CD4-positive, alpha-beta T cell (primary cell): ENCODE measurements at places on chromosomes 3 and 15.
A peak's percentile ranks its signal among the peaks of the same experiment; 100 is the strongest.

GRCh38 chr3:144263706-144264105 lies 292.1 kb downstream of the DIPK2A start:
- no peak for DNase-seq

GRCh38 chr3:125059488-125060245 lies 3.9 kb upstream of the HEG1 start:
- no peak for DNase-seq

DNA sequence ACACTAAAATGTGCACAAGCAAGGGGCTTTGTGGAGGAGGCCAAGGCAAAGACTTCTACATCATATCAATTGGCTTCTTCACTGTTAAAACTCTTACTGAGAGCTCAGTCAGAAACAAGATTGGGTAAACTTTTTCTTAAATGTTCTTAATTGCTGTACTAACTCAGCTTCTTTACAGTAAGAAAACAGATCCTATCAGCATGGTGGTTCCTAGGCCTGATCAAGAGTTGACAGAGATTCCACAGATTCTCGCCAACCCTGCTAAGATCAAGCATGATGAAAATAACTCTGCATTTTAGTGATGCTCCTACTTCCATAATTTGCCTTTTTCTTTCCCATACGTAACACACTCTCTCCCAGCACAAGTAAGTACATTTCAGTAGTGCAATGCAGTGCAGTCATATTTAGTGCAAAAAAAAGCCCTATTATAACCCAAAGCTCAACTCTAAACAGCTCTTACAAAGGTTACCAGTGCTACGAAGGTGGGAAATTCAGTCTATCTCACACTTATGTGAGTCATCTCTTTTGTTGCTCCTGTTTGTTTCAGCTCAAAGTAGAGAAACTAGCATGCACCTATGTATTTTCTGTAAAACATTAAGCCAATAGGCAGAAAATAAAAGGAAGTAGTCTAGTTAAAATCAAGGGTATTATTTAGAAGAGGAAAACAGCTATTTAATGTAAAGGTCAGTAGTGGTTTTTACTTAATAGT lies 29.9 kb downstream of the TIGIT start:
- no peak for DNase-seq

GRCh38 chr3:49759226-49759625 lies 27.1 kb downstream of the IP6K1 start:
- DNase-seq = no peak

GRCh38 chr3:158233791-158234190 lies 123.9 kb downstream of the RSRC1 start:
- no peak for DNase-seq

- DNase-seq = no peak
These were observed 80.3 kb downstream of the PEX5L start for GRCh38 chr3:179956416-179956830.

DNA sequence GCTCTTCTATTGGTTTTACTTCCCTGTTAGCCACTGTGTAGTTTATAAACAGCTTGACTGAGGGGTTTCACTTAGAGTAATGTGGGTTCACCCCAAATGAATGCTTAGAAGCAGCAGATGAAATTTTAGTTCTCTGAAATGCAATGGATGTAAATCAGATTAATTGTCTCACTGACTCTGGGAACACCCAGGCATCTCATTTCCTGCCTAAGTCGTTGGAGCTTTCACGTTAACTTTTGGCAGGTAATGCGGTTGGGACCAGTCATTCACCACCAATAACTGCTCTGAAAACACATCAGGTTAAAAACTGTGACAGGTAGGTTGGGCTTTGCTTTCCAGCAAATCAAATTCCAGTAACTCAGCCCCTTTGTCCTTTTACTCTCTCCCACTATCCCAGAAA lies 775.4 kb downstream of the NTRK3 start:
- DNase-seq = no peak

DNA sequence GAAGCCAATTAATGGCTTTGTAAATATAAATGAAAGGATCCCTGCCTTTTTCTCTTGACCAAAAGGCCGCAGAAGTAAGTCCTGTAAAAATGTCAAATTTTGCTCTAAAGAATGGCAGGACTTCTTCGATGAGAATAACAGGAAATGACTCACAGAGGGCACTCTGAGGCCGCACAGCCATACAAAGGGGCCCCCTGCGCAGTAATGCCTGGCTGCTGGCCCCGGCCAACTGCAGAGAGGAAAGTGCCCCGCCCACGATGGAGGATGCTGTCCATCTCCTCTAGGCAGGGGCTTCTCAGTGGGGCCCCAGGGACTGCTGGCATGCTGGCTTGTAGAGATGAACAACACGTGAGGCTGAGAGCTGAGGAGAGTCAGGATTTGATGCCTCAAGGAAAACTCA lies 18.1 kb upstream of the SCN10A start:
- DNase-seq = peak; percentile 16

GRCh38 chr3:126342991-126343648 lies 14.1 kb downstream of the KLF15 start:
- no peak for DNase-seq

GRCh38 chr3:64578797-64579196 lies 109.0 kb downstream of the ADAMTS9 start:
- DNase-seq = no peak

DNA sequence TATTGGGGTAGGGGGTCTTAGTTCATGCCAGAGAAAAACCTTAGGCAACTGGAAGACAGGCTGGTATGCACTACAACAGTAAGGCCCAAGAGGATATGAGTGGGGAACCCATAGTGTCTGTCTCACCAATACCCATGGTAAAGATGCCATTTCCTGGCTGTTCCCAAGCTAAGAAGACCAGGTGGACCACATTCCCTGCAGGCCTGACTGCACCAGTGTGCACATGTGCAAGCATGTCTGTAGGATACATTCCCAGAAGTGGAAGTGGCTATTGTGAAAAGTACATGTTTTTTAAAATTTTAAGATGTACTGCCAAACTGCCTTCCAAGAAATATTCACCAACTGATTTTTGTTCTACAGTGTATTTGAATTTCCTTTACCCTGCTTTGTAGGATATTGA lies 207.3 kb upstream of the CTNNB1 start:
- DNase-seq = no peak

- no peak for DNase-seq
These were observed 519.2 kb downstream of the EPHB1 start for GRCh38 chr3:135314237-135314636.

GRCh38 chr3:143421556-143421955 lies 302.0 kb downstream of the CHST2 start:
- DNase-seq = no peak

GRCh38 chr3:151426341-151426657 lies 34.6 kb downstream of the IGSF10 start:
- DNase-seq = no peak
